ENCODE measurements at places on chromosomes 7 and 10.

GRCh38 chr7:144048648-144049047, at the start of gene OR2A5:
Gene OR2A5 (plus strand): TSS chr7:144048948. CDS start chr7:144050402, 1,454 bp downstream.
- no peak for DNase-seq

GRCh38 chr7:35849158-35849831, 48.4 kb downstream of the SEPTIN7 start:
- no peak for DNase-seq

GRCh38 chr7:120981888-120982615, 6.5 kb upstream of the CPED1 start:
- no peak for DNase-seq

- no peak for DNase-seq
These were observed 65.6 kb downstream of the CDH23 start for GRCh38 chr10:71462062-71462935.

GRCh38 chr10:72800000-72800740, 93.4 kb upstream of the OIT3 start:
- no peak for DNase-seq
